Mesenchymal stem cell (in vitro differentiated cells and primary cell): ENCODE measurements at places on chromosomes 1 and 21.
A peak's percentile ranks its signal among the peaks of the same experiment; 100 is the strongest.

DNA sequence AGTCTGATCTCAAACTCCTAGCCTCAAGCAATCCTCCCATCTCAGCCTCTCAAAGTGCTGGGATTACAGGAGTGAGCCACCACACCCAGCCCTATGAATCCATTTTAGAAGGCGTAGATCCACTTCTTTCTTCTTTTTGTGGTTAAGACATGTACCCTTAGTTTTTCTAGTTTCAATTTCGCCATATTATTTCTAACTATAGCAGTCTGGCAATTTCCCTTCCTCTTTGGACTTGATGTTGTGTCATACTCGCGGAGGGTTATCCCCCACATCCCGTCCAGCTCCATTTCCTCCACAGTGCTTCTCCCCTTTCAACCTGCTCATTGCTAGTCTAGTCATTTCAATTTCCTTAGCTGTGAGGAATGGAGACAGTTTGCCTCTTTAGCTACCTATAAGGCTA, 5.2 kb upstream of the LRRC8D start:
- no peak for DNase-seq
- no peaks in the 10 kb centered on the region for H3K36me3 ChIP-seq
- H3K4me3 ChIP-seq = no peak overlapping the region

DNA sequence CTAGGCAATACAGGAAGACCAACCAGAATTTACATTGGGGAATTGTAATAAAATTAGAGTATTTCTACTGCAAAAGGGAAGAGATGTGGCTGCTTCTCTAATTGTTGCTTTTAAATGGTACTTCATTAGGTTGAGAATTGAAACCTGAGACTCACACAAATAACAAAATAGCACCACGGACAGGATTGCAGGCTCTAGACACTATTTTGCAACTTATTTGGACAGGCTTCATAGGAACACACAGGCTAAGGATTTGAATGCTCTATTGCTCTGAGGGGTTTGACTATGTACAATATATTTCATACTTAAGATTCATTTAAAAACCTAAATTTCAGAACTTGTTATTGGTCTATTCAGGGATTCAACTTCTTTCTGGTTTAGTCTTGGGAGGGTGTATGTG, 79.6 kb downstream of the ATP1B1 start:
- H3K4me1 ChIP-seq = no peaks in the 10 kb centered on the region
- no peaks in the 10 kb centered on the region for H3K27me3 ChIP-seq
- no peak for DNase-seq
- H3K27ac ChIP-seq = no peak overlapping the region

DNA sequence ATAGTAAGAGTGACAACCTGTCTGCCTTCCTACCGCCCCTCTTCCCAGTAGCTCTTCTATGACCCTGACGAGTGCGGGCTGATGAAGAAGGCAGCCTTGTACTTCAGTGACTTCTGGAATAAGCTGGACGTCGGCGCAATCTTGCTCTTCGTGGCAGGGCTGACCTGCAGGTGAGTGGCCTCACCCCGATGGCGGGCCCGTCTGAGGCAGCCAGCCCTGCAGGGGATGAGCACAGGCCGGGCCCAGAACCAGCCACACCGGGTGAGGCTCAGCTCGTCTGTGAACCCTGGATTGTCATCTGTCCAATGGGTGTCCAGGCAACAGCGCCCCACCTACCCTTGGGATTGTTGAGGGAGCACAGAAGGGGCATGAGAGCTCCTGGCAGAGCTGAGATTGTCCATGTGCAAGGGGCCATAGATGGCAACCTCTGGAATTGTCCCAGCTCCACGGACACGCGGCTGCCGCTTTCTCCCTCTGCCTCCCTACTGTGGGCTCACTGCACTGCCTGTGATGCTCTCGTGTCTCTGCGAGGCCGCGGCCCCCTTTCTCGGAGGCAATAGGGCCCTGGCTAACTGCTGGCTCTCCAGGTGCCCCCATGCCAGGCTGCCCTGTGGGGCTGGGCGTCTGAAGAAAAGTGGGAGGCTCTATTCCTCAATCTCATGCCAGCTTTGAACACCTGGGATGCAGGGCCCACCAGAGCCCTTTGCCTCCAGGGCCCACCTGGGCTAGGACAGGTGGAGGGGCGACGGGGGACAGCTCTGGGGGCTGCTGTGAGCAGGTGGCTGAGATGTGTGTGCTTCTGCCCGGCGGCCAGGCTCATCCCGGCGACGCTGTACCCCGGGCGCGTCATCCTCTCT, 50.0 kb upstream of the LRRC3 start:
- no peaks in the 10 kb centered on the region for H3K36me3 ChIP-seq
- H3K27ac ChIP-seq = no peak overlapping the region
- H3K27me3 ChIP-seq = no peaks in the 10 kb centered on the region
- peaks cover 4% of the 10 kb centered on the region for H3K4me1 ChIP-seq
- no peak for DNase-seq
- peak overlapping the region; percentile 8 for H3K4me3 ChIP-seq

GRCh38 chr1:54246116-54246721, 46.3 kb downstream of the MRPL37 start:
- DNase-seq = no peak
- peaks cover 12% of the 10 kb centered on the region for H3K4me1 ChIP-seq
- H3K4me3 ChIP-seq = no peak overlapping the region
- peaks cover 44% of the 10 kb centered on the region for H3K36me3 ChIP-seq
- no peaks in the 10 kb centered on the region for H3K27me3 ChIP-seq
- no peak overlapping the region for H3K27ac ChIP-seq

- DNase-seq = no peak
- no peak overlapping the region for H3K27ac ChIP-seq
- H3K36me3 ChIP-seq = no peaks in the 10 kb centered on the region
- H3K4me1 ChIP-seq = no peaks in the 10 kb centered on the region
Observed at GRCh38 chr1:159282118-159282517, 20.0 kb upstream of the FCER1A start.

- H3K36me3 ChIP-seq = no peaks in the 10 kb centered on the region
- H3K27ac ChIP-seq = no peak overlapping the region
- no peaks in the 10 kb centered on the region for H3K27me3 ChIP-seq
- DNase-seq = no peak
Observed at GRCh38 chr1:212746546-212746945, 45.0 kb downstream of the NSL1 start.

DNA sequence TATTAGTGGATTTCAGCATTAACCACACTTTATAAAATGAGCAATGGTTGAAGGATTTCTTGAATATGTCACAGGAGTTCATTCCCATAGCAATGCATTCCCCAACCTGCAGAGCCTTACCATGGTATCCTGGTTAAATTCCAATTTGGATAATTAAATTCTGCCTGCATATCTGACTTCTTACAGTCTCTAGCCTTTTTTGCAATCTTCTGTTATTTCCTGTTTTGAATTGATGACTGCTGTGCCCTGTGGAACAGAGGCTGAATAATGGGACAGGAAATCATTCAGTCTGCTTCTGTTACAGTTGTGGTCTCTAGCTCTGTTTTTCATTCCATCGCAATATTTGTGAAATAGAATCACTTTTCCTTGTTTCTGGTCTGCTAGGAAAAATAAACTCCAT, 1823.9 kb downstream of the PLA2G4A start:
- H3K4me3 ChIP-seq = no peak overlapping the region
- H3K27me3 ChIP-seq = no peaks in the 10 kb centered on the region
- H3K36me3 ChIP-seq = no peaks in the 10 kb centered on the region

DNA sequence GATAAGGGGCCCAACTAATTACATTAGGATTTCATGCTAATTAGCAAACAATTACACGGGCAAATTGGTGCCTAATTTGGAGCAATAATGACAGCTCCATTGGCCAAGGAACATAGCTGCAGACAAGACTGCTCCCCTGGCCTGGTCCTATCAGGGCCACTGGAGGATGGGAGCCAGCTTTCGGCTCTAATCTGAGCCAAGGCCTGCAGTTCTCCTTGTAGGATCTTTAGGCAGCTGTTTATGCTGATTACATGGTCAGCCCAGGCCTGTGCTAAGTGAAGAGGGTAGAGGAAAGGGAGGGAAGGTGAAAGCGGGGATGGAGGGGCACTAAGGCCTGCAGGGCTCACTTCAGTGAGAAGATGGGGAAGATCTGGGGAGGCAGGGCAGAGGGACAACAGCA, 12.4 kb upstream of the ADGRB2 start:
- peaks cover 70% of the 10 kb centered on the region for H3K27me3 ChIP-seq
- H3K36me3 ChIP-seq = no peaks in the 10 kb centered on the region
- DNase-seq = no peak
- no peak overlapping the region for H3K4me3 ChIP-seq
- H3K4me1 ChIP-seq = peaks cover 15% of the 10 kb centered on the region
- H3K27ac ChIP-seq = no peak overlapping the region

- no peaks in the 10 kb centered on the region for H3K36me3 ChIP-seq
- H3K27me3 ChIP-seq = no peaks in the 10 kb centered on the region
- DNase-seq = no peak
- peak overlapping the region; percentile 92 for H3K27ac ChIP-seq
- H3K4me1 ChIP-seq = peaks cover 42% of the 10 kb centered on the region
Observed at GRCh38 chr1:234977875-234978396, 150.7 kb downstream of the TOMM20 start.

DNA sequence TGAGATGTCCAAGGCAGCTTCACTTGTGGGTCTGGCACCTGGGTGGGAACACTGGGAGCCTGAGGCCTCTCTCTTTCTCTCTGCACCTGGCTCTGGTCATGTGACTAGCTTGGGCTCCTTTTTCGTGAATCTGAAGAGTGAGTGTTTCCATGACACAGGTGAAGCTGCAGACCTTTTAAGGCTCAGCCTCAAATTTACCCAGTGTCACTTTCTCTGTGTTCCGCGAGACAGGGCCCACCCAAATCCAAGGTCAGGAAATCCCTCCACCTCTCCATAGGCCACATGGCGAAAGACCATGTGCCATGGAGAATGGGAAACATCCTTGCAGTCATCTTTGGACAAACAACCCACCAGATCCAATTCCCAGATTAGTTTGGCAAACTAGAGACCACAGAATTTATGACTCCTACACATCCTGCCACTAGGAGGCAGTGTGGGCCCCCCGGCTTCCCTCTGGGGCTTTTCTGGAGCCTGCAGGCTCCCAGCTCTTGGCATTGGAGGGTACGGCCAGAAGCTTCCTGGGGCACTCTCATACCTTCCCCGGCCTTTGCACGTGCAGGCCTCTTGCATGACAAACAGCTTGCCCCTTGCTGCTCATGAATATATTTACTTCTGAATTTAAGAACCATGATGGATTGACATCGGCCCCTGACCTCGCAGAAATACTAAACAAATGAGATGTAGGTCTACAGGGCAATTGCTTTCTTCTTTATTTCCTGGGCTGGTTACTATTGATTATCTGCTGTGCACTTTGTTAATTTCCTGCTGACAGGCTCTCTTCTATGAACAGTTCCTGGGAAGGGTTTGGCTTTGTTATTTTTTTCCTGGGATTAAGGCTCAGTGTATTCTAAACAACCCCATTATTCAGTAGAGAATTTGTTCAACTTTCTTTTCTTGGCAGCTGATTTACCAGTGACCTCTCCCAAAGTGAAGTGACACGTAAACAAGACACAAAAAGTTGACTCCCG, 180.7 kb downstream of the KAZN start:
- no peaks in the 10 kb centered on the region for H3K27me3 ChIP-seq
- H3K4me3 ChIP-seq = no peak overlapping the region
- H3K36me3 ChIP-seq = no peaks in the 10 kb centered on the region
- peak; percentile 46 for DNase-seq
